Fibroblast of the aortic adventitia (primary cell): ENCODE measurements at places on chromosomes 11 and 22. TPM values are rescaled to one million over a fixed set of nuclear protein-coding genes. Genes with fewer than 3 reads are reported as not detected.

DNA sequence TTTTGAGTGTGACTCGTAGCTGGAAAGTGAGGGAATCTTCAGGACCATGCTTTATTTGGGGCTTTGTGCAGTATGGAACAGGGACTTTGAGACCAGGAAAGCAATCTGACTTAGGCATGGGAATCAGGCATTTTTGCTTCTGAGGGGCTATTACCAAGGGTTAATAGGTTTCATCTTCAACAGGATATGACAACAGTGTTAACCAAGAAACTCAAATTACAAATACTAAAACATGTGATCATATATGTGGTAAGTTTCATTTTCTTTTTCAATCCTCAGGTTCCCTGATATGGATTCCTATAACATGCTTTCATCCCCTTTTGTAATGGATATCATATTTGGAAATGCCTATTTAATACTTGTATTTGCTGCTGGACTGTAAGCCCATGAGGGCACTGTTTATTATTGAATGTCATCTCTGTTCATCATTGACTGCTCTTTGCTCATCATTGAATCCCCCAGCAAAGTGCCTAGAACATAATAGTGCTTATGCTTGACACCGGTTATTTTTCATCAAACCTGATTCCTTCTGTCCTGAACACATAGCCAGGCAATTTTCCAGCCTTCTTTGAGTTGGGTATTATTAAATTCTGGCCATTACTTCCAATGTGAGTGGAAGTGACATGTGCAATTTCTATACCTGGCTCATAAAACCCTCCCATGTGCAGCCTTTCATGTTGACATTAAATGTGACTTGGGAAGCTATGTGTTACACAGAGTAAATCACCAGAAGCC is 11.0 kb downstream of the OR51E1 start:
- DNase-seq = no peak

- no peak for DNase-seq
These were observed 5.0 kb downstream of the SLC5A1 start for GRCh38 chr22:32048069-32048468.

- DNase-seq = no peak
These were observed 157.5 kb downstream of the WNT11 start for GRCh38 chr11:76048763-76049162.

DNA sequence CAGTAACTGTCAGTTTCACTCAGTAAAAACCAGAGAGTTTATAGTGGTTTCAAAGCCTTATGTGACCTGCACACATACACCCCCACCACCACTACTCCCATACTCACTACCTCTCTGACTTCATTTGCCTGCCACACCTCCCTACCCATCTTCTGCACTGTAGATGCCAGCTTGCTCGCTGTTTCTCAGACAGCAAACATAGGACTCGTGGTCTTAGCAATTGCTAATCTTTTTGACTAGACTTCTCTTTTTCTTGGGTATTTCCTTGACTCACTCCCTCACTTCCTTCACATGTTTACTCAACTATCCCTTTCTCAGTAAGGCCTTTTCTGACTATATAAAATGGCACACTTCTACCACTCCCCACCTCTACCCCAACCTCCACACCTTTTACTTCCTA is 27.8 kb downstream of the CEP295 start:
- DNase-seq = no peak

GRCh38 chr22:18968011-18968749 is 32.1 kb upstream of the PRODH start:
- peak; percentile 16 for DNase-seq

DNA sequence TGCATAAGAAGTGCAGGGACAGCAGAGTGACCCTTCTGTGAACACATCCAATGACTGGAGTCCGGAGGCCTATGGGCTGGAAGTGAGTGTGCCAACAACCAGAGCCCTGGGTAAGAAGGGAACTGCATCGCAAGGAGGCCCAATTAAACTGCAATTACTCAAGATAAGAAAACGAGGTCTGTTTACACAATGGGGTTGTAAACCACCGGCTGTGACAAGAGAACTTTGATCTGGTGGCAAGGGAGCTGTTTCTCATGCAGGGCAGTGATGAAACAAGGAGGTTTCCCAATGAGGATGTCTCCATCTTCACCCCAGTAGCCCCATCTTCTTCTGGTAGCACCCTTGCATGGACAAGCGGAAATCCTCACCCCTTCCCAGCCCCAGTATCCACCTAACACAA is 21.5 kb downstream of the ETS1 start:
- no peak for DNase-seq

- no peak for DNase-seq
These were observed 133.0 kb upstream of the CSNK2A3 start for GRCh38 chr11:11486002-11486401.

DNA sequence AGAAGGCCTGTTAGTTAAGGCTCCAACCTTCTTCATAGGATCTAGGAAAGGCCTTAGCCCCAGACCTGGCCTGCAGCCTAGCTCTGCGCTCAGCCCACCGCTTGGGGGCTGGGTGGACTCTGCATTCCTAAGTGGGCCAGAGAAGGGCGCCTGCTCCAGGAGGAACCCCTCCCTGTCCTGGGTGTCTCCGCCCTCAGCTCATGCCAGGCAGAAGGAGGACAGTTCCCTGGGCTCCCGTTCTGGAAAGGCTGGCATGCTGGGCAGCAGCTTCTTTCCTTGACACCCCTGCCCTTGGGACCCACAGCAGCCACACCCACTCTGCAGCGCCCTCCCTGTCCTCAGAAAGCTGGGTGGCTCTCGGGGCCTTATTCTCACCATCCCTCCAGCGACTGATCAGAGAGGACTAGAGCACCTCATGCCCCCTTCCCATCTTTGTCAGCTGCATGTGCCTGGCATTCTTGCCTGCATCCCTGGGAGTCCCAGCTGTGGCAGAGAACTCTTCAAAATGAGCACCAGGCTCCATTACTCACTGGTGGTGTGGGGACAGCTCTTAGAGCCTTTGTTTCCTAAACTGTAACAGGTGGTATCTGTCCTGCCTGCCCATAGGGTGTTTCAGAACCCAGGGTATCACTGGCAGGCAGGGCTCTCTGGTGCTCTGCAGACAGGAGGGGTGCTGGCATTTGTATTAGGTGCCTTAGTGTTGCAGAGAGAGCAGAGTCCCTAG is 20.3 kb upstream of the MYRF start:
- DNase-seq = peak; percentile 43

- DNase-seq = no peak
These were observed 92.3 kb upstream of the PAX6 start for GRCh38 chr11:31903225-31904074.

- DNase-seq = no peak
These were observed 695.7 kb downstream of the BRD1 start for GRCh38 chr22:49132009-49132408.

GRCh38 chr22:24289114-24289513 is 18.5 kb downstream of the SPECC1L start:
- peak; percentile 98 for DNase-seq

- no peak for DNase-seq
These were observed 62.7 kb downstream of the LIF start for GRCh38 chr22:30183861-30184278.

DNA sequence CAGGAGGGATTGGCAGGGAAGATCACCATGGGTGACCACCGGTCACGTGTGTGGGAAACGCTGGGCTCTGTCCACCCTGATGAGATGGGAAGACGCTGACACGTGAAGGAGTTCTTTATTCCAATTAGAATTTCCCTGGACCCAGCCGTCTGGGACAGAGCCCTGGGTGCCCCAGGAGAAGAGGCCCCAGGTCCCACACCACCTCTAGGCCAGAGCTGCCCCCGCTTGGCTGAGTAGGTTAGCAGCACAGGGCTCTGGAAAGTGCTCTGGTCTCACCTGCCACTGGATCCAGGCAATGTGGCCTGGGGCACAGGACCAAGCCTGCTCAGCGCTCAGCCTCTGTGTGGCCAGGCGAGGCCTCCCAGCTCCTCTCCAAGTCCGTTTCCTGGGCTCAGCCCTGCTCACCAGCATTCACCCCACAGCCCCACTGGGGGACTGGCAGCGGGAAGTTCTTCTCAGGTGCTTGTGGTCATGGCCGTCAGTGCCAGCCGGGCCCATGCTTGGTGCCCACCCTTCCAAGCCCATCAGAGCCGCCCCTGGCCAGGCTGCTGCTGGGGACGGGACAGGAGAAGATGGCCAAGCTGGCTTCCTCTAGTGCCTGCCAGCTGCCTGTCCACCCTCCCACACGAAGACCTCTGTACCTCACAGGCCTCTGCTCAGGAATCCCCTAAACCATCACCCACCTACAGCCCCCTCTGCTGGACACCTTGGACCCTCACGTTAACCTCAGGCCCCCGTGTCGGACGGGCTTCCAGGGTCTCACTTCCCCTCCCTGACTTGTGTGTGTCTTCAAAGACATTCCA is 62.5 kb upstream of the FGF3 start:
- DNase-seq = no peak

DNA sequence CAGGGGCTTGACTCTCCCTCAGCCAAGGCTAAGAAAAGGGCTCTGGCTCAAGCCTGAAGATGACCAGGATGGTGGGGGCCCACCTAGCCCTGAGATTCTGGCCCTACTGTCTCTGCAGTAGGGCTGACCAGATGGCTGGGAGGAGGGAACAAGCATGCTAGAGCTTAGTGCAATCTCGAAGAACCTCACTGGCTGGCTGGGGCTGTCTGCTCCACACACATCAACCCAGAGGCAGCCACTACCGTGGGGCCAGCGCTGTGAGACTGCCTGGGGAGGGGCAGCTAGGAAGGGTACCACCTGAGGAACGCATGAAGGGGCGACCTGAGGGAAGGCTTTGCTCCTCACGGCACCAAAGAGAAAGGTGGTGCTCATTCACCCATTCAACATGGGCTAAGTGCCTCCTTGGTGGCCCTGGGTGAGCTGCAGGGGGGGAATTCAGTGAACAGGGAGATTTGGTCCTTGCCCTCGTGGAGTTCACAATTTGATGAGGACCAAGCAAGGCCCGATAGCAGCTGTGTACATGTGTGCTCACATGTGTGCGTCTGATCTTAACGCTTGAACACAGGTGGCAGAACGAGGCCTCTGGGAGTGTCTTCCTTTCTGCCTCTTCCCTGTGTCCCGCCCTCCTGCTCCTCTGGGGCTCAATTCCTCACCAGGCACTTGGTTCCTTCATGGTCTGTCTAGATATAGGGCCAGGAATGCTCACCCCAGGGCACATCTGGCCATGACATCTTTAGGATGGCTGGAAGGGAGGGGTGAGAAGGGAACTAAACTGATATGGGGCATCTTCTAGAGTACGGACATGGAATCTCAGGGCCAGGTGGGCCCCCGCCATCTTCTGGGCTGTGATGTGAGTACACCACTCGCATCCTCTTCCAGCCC is 102.3 kb upstream of the PITPNB start:
- no peak for DNase-seq

DNA sequence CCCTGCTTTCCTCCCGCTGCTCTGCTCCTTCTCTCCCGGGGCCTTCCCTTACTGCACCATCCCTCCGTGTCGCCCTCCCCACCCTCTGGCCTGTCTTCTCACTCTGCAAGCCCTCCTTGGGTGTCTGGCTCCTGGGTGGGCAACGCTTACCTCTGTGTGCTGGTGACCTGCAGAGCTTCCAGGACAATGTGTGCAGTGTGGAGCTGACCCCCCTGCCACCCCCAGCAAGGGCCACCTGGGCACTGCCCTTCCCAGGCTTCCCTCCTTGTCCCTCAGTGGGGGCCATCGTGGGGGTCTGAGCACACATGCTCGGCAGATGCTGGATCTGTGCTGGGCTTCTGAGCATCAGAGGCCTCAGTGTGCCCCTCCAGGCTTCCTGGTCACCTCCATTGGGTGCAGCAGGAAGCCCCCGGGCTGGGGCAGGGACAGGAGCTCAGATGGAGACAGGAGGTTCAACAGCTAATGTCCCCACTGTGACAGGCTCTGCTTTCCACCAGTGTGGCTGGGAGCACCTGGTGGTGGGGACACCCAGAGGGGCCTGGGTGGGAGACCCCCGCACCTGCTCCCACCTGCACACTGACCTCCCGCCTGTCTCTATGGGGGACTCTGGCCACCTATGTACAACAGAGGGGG is 7.8 kb upstream of the BRSK2 start:
- DNase-seq = no peak

GRCh38 chr11:64100782-64101353 is 65.0 kb downstream of the MACROD1 start:
- DNase-seq = no peak

- no peak for DNase-seq
These were observed 1332.5 kb downstream of the BRD1 start for GRCh38 chr22:48494968-48495750.

DNA sequence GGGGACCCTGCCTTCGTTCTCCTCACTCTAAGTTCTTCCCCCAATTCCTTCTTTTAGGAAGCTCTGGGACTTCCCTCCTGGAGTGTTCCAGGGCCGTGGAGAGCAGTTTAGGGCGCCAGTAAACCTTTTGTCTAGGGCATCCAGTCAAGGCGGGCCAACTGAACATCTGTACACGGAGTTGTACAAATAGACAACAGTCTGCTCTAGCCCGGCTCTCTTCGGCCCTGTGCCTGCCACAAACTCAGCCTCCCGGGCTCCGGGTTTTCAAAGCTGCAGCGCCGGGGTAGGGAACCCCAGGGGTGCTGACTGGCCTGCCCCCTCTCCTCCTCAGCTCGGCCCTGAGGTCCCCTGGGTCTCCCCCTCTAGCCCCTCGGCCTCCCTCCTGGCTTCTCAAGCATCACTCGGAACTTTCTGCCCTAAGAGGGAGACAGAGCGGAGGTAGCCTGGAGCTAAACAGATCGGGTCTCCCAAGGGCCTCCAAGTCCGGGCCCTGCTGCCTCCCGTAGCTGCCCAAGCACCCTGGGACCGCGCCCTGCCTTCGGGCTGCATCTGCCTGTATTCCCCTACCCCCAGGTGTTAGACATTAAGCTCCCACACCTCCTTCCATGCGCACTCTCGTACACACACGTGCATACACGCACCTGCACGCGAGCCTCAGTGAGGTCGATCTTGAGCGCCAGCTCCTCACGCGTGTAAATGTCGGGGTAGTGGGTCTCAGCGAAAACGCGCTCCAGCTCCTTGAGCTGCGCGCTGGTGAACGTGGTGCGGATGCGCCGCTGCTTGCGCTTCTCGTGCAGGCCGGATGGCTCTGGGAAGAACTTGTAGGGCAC is 3.3 kb downstream of the PHOX2A start:
- DNase-seq = peak; percentile 24

The SLC17A6 gene
- not detected in 2 replicates for total RNA-seq

The ZNF202 gene
- total RNA-seq = 2.5 and 6.6 TPM in 2 replicates

The WNT7B gene
- total RNA-seq = 0.18 TPM in 1 of 2 replicates, not detected in the other

The INSC gene
- 0.81 TPM in 1 of 2 replicates, not detected in the other for total RNA-seq
